Daoy (cell line): ENCODE measurements at places on chromosomes 1 and 21. TPM values are rescaled to one million over a fixed set of nuclear protein-coding genes. Genes with fewer than 3 reads are reported as not detected.

- no peak for DNase-seq
Observed at GRCh38 chr1:153232553-153232952, 15.2 kb downstream of the PRR9 start.

DNA sequence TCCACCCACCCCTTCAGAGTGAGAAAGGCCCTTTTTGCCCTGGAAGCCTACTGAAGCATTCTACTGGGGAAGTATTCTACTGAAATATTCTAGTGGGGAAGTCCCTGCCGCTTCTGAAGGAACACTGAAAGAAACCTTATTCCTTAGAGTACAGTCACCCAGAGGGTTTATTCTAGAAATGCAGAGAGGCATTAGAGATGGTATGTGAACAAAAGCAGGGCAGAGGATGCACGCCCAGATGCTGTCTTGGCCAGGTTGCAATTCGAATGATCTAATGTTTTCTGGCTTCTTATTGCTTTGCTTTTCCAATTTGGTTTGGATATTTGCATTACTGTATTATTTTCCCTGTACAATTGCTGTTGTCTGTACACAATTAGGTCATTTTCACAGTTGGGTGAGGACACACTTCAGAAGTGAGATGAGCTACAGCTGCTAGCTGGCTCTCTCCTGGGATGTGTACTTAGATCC lies 37.1 kb downstream of the CCN1 start:
- no peak for DNase-seq

- DNase-seq = peak; percentile 38
Observed at GRCh38 chr1:152777510-152778137, 2.7 kb downstream of the LCE1F start.

CTNNBIP1 gene
- total RNA-seq = 17.0 and 24.3 TPM in 2 replicates
